ENCODE measurements at places on chromosomes 4 and X. TPM values are rescaled to one million over a fixed set of nuclear protein-coding genes. Genes with fewer than 3 reads are reported as not detected.

GRCh38 chr4:124386163-124386562 lies 326.4 kb downstream of the ANKRD50 start:
- no peak for DNase-seq

GRCh38 chr4:128220286-128221235 lies 67.1 kb downstream of the PGRMC2 start:
- DNase-seq = peak; percentile 87

DNA sequence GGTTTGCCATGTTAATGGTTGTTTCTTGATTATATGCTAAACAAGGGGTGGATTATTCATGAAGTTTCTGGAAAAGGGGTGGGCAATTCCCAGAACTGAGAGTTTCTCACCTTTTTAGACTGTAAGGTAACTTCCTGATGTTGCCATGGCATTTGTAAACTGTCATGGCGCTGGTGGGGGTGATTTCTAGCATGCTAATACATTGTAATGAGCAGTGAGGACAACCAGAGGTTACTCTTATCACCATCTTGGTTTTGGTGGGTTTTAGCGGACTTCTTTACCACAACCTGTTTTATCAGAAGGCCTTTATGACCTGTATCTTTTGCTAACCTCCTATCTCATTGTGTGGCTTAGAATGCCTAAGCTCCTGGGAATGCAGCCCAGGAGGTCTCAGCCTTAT lies 81.5 kb downstream of the CFAP299 start:
- no peak for DNase-seq

- peak; percentile 78 for DNase-seq
Measured at GRCh38 chr4:68366600-68366999, 16.7 kb upstream of the YTHDC1 start.

RHOXF2B gene
- not detected for total RNA-seq

GRCh38 chrX:154436983-154437752 lies at the start of gene GDI1:
TSS of gene GDI1 (plus strand) at chrX:154437154. CDS start at chrX:154437255, 101 bp downstream.
- peak; percentile 18 for DNase-seq

- DNase-seq = no peak
Measured at GRCh38 chrX:4971646-4972045, 1257.0 kb downstream of the NLGN4X start.

RAB9B gene
- 2.2 TPM for total RNA-seq

DNA sequence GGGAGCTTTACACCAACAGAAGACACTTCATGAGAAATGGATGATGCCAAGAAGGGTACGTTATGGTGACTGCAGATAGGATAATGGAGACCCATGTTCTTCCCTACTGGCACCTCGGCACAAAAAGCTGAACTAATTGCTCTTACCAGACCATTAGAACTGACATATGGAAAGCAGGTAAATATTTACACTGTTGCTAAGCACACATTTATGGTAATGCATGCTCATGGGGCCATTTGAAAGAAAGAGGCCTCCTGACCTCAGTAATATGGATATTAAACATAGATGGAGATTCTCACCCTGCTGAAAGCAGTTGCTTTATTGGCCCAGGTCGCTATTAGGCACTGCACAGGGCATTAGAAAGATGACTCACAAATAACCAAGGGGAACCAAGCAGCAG lies 1759.6 kb downstream of the C4orf33 start:
- no peak for DNase-seq

GRCh38 chr4:184403384-184403781 lies 71.0 kb downstream of the IRF2 start:
- DNase-seq = no peak

- no peak for DNase-seq
Measured at GRCh38 chrX:23052324-23052723, 52.6 kb downstream of the DDX53 start.

DNA sequence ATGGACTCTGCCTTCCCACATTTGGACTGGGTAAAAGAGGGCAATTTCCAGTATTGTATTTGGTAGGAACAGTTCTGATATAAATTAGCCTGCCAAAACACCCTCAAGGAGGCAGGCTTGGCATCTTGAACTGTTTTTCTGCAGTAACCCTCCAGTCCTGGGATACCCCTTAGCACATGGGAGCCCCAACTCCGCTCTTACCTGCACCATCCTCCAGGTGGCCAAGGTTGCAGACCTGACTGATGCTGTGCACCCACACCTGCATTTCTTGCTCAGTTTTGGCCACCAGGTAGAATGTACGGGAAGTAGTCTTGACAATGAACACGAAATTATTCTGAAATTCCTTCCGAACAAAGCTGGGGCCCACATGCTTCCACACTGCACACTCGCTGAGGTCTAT lies 35.1 kb downstream of the GAB3 start:
- DNase-seq = no peak

GRCh38 chrX:16678689-16679088 lies 28.7 kb downstream of the S100G start:
- no peak for DNase-seq
